ENCODE measurements at places on chromosomes 11 and 22.
A peak's percentile ranks its signal among the peaks of the same experiment; 100 is the strongest.

DNA sequence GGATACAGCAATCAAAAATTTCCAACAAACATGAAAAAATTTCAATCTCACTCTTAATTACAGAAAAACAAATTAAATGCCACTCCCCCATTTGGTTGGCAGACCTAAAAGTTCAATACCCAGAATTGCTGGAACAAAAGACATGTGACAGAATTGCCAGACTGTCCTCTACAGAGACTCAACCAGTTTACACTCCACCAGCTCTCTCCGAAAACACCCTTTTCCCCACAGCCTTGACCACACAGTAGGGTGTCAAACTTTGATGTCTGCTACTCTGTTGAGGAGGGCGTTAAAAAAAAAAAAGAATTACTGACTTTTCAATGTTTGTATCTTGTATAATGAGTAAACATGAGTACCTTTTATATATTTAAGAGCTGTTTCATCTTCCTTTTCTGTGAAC, 44.7 kb upstream of the YPEL1 start:
- no peak for DNase-seq

DNA sequence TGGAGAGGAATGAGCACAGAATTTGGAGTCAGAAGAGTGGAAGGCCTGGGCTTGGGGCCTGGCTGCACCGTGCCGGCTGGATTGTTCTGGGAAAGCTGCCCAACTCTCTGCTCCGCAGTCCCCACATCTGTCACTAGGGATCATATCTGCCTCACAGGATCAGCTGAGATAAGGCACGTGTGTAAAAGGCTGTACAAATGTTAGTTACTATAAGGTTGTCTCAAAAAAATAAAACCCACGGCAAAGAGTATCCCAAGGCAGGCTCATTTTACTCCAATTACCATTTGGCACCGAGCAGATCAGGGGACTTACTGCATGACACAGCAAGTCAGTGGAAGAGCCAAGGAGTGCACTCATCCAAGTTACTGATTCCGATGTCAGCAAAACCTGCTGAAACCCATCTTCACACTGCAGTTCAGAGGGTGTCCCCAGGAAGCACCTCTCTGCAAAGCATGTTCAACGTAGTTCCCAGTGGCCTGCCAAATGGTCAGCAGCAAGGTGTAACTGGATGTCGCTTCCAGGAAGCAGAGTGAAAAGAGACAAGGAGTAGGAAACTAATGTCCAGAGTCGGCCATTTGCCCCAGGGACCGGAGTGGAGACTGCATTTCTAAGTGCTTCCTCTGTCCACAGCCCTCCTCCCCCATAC, 18.1 kb upstream of the MRTFA start:
- DNase-seq = no peak

GRCh38 chr22:32478994-32479393, 4.4 kb downstream of the FBXO7 start:
- DNase-seq = no peak

GRCh38 chr11:5618807-5619206, 6.0 kb upstream of the TRIM34 start:
- DNase-seq = no peak

DNA sequence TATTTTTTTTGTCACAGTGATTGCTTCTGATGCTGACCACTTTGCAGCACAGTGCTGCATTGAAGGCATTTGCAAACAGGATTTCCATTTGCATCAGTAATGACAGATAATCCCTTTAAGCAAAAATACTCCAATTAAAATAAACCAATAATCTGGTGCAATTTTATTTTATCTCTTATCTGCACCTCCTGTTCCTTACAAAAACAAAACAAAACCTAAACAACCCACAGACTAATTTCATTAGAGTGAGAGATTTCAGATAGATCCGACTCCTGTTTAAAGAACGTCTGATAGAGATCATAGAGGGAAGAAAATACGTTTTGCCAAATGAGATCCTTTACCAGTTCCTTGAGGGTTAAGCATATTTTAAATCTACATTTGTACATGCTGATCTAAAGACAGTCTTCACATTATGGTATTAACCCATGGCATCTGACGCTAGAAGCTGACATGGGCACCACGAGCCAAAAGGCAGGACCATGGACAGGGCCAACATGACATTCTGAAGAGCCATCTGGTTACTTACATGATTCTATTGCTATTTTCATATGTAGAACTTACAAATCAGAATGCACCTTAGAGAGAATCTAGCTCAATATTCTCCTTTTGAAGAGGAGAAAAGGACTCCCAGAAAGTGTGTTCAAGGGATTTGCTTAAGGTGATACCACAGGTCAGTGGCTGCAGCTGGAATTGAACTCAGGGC, 286.2 kb upstream of the NARS2 start:
- DNase-seq = no peak

GRCh38 chr11:64036087-64037026, 626 bp downstream of the FLRT1 start:
- no peak for DNase-seq

- no peak for DNase-seq
These were observed 52.8 kb downstream of the MN1 start for GRCh38 chr22:27748751-27749191.

DNA sequence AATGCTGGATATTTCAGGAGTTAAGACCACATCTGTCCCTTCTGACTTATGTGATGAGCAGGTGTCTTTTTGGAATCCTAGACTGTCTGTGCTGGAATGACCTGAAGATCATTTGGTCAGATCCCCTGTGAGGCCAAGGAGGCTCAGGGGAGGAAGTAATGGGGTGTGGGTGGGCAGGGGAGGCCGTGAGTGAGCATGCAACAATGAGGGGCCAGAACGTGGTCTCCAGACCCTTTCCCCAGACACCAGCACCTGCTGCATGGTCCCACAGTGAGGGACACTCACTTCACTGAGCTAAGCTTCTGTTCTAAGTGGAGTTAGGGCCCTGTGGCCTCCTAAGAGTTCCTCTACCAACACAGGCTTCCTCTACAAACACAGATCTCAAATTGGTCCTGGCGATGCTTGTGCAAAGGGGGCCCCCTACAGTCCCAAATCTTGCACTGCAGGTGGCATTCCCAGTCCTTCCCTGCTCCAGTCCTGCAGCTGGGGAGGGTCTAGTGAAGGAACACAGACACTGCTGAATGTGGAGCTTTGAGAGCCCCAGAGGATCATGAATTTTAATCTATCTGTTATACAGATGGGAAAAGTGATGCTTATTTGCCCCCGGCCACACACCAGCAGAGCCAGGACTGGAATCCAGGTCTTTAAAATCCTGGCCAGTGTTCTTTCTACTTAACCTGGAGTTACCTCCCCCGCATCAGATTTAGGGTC, 7.4 kb downstream of the USP2 start:
- peak; percentile 47 for DNase-seq

- DNase-seq = peak; percentile 77
These were observed 243.9 kb upstream of the SYN3 start for GRCh38 chr22:33302049-33302545.

DNA sequence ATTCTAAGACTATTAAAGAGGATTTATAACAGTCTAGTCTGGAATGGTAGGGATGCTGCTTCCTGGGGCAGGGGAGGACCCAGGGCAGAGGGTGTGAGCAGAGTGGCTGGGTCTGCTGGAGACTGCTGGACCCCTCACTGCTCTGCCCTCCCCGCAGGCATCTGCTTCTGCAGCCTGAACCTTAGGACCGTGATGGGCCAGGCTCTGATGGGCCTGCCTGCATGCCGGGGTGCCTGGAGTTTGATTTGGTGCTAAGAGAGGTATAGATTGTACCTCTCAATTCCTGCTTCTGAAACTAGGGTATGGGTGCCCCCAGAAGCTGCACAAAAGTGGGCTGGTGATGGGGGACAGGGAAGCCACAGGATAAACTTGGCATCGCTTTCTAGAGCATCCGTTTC, 54.9 kb downstream of the CD82 start:
- no peak for DNase-seq

GRCh38 chr22:24128631-24129262, 52.5 kb upstream of the SUSD2 start:
- no peak for DNase-seq

DNA sequence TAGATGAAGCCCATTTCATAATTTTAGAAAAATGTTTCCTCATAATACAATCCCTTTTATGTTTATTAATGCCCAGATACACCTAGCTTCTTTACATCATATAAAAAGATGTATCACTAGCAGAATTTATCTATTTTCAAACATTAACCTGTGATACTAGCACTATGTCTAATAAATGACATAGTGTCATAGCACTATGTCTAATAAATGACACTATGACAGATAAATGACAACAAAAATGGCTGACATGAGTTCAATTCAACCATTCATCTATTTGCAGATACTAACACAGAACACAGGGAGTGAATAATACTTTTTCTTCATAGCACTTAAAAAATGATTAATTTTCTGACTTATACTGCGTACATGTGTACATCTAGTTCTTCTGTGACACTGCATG, 19.4 kb upstream of the KDM4E start:
- DNase-seq = no peak

DNA sequence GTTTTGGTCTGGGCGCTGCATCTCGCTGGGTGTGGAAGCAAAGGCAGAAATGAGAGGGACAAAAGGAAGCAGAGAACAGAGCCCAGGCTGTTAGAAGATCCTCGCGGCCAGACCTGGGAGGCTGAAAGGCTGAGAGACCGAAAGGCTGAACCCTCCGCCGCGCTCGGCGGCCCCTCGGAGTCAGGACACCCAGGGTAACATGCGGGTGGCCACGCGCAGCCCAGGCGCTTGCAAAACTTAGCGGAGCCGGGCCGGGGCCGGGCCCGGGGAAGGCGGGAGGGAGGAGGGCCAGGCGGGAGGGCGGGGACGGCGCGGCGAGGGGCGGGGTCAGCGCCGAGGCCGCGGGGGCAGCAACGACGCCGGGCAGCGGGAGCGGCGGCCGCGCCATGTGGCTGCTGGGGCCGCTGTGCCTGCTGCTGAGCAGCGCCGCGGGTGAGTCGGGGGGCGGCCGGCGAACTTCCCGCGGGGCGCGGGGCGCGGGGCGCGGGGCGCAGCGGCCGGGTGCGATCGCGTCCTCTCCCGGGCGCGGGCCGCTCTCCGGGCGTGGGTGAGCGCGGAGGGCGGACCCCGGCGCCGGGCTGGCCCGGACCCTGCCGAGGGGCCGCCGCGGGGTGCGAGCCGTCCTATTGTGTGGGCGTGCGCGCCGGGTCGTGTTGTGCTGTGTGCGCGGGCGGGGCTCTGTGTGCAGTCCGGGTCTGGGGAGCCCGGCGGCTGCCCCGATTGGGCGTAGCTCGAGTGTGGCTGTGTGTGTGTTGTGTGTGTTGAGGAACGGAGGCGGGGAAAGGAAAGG, at the start of gene LDLRAD3:
TSS of gene LDLRAD3 (plus strand) at position 350 of the 790 bp plus-strand sequence. CDS start at position 387, 37 bp downstream.
- DNase-seq = peak; percentile 58

DNA sequence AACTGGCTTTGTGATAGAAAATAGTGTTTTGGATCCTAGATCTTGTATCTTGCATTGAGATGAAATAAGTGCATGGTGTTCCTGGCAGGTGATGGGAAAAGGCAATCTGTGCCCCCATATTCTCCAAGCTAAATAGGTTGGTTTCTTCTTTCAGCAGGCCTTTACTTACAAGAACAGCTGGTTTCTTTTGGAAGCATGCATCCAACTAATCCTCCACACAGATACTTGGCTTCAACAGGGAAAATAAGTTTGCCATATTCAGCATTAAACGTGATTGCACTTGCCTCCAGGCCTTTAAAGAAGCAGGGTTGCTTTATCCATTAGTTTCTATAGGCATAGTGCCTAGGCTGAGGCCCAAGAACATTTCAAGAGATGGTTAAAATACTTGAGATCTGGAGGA, 59.9 kb downstream of the APIP start:
- DNase-seq = no peak

Measured in germinal center (tissue), 1 donor.